Neuronal stem cell (in vitro differentiated cells): ENCODE measurements at places on chromosomes 16 and 17.
A peak's percentile ranks its signal among the peaks of the same experiment; 100 is the strongest.

- no peak for DNase-seq
Measured at GRCh38 chr17:31564291-31564690, 172.8 kb downstream of the RAB11FIP4 start.

DNA sequence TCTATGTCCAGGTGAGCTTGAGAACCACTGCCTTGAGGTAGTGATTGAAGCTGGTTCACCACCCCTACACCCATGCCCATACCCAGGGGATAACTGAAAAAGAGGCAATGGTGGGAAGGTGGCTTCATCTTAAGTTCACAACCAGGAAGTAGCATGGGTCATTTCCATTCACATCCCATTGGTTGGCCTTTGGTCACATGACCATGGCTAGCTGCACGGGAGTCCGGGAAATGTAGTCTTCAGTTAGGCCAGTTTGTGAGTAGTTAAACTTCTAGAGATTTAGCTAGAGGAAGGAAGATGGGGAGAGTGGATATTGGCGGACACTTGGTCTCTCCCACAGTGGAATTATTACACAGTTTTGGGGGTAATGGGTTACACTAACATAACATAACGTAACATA lies 92.9 kb downstream of the RGS9 start:
- no peak for DNase-seq

DNA sequence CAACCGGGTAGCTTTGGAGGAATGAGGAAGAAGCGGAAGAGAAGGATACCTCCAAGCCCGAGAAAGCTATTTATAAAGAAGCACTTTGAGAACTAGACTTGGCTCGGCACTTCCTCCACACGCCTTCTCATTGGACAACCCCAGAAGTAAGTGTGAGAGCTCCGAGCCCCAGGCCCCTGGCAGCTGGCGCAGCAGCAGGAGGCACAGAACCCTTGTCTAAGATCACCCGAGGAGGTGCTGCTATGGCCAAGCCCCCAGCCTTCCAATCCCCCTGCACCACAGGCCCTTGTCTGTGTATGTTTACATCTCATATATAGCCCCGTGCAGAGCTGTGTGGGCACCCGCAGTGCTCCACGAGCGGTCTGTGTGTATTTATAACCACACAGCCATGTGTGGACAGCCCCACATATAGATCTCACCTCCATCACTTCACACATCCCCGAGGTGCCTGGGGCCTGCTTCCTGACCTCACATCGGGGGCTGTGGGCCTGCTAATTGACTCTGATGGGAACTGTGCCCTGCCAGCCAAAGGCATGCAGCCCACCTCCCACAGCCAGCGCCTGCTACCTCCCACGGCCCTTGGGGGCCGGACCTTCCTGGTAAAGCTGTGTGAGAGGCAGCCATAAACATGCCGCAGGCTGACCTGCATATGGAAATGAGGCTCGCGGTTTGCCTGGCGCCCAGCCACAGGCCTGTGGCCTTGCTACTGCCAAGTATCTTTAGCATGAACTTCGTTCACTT lies 96.1 kb downstream of the C17orf67 start:
- no peak for DNase-seq

DNA sequence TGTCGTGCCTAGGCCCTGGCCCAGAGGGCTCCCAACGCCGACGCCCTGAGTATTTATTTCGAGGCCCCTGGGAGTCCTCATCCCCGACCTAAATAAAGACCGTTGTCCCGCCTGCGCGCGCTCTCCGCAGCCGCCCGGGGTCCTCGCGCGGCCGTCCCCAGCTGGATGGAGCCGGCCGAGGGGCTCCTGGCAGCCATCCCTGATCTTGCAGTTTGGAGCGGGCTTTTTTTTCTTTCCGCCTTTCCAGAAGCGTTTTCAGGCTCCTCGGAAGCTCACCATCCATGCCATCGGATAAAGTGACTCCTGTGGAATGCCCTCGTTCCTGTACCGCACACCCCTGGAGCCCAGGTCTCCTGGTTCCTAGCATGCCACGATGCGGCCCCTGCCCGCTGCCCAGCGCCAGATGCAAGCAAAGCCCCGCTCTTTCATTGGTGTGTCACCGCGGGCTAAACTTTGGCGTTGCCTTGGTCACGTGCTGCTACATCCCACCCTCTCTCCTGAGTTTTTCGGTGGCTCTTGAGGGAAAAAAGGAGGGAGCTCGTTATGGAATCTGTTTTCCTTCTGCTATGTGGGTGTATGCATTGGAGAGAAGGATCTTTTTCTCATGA lies 716 bp downstream of the TMEM94 start:
- no peak for DNase-seq

- no peak for DNase-seq
Measured at GRCh38 chr16:11964761-11965551, at the start of gene TNFRSF17. Gene TNFRSF17 (plus strand): TSS chr16:11965210. CDS start chr16:11965325, 115 bp downstream.

DNA sequence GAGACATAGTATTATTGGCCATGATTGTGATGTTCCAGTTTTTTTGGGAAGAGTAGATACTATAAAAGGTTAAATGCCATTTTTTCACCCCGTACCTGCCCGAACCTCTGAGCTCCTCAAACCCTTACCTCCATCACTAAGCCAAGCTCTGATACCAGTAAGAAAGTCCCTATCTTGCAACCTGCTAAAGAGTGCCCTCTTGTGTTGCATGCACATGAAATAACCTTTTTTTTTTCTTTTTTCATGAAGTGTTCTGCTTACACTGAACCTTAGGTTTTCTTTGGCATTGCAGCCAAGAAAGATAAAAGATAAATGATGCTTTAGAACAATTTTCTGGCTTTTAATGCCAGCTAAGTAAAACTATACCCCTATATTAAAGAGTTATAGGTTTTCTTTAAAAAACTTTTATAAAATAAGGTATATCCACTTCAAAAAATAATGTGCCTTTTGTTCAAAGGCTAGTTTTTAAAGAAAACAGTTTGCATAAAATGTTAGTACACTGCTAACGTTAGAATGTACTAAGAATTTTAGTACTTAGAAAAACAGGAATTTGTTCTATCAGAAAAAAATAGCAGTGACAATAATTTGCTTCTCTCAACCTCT lies 295.3 kb upstream of the PMFBP1 start:
- DNase-seq, result peak; percentile 11

DNA sequence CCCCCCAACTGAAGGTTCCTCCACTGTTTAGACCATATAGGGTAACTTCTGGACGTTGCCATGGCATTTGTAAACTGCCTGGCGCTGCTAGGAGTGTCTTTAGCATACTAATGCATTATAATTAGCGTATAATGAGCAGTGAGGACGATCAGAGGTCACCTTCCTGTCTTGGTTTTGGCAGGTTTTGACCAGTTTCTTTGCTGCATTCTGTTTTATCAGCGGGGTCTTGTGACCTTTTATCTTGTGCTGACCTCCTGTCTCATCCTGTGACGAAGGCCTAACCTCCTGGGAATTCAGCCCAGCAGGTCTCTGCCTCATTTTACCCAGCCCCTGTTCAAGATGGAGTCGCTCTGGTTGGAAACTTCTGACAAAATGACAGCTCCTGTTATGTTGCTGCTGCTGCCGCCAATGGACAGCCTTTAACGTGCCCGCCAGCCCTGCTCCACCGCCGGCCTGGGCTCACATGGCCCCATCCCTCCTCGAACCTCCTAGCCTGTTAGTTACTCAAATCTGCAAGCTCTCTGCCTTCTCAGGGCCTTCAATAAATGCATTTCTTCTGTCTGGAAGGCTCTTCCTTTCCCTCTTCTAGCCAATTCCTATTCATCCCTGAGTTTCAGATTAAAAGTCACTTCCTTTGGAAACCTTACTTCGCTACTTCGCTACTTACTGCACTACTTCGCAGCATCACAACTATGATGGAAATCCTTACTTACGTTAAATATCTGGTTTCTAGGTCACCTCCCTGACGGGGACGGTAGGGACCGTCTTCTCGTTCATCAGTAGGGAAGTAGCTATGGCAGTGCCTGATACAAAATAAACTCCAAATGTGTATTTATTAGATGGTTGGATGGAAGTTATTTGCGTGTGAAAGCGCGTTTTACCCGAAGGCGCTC lies 640 bp upstream of the NAGLU start:
- no peak for DNase-seq

GRCh38 chr17:76189741-76190140 lies 48.7 kb upstream of the FOXJ1 start:
- no peak for DNase-seq

DNA sequence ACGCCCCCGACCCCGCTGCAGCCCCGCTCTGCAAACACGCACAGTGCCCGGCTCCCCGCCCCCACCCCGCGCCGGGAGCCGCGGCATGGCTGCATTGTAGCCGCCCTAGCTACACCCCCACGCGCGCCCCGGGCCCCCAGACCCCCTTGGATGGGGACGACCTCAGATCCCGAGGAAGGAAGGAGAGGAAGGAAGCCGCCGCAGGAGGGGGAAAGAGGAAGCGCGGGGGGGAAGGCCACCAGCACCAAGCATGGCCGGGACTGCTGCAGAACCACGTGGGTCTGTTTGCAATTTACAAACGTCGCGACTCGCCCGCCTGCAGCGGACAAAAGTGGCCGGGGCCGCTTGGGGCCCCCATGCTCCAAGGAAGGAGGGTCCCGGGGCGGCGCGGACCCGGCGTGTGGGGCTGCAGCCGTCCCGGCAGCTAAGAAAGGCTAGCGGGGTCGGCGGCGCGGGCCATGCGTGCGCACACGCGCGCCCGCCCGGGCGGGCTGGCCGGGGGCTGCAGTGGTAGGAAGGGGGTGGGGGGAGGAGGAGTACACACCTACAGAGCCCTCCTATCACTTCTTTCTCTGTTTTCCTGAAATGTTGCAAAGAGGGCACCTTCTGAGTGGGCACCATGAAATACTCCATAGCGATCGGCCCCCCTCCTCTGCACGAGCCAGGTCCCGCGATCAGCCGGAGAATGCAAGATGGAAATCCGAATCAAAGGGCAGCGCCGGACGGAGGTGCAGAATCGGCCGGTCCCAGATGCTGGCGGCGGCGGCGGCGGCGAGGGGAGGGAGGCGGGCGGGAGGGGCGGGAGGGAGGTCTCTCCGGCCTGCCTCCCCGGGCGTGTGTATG lies 488 bp downstream of the TFAP4 start:
- peak; percentile 51 for DNase-seq
